ENCODE measurements at places on chromosomes 6 and 20.

DNA sequence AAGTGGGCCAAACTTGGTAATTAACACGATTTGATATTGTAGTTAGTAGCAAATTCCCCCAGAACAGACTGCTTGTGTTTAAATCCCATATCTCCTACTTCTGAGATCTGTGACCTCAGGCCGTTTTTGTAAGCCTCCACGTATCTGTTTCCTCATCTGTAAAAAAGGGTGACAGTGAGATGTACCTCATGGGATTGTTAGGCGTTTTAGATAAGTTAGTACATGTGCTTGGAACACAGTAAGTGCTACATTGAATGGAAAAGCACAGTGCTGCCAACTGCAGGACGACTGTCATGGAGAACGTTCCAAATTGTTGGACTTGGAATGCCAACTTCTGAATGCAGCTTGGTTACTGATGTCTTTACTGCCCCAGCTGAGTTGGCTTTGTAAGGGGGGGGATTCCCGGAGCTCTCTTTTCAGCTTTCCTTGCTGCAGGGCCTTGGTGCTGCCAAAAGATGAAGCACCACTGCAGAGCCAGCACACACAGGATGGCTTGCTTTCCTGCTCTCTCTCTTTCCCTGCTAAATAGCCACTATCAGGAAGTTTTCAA lies 108.6 kb downstream of the OPN5 start:
- no peak for DNase-seq

DNA sequence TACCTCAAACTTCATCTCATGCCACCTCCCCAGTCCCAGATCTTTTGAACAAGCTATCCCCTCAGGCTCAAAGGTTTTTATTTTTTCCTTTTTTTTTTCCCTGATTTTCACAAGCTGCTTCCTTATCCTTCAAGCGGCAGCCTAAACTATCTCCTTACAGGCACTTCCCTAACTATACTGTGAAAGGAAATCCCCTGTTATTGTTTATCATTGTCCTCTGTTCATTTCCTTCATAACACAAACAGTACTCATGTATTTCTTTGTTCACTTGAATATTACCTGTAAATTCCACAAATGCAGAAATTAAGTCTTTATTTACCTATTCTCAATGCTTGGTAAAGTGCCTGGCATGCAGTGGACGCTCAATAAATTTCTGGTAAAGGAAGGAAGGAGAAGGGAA lies 48.9 kb downstream of the ME1 start:
- no peak for DNase-seq

GRCh38 chr6:85678026-85678601 lies 35.4 kb upstream of the SYNCRIP start:
- peak; percentile 1 for DNase-seq

DNA sequence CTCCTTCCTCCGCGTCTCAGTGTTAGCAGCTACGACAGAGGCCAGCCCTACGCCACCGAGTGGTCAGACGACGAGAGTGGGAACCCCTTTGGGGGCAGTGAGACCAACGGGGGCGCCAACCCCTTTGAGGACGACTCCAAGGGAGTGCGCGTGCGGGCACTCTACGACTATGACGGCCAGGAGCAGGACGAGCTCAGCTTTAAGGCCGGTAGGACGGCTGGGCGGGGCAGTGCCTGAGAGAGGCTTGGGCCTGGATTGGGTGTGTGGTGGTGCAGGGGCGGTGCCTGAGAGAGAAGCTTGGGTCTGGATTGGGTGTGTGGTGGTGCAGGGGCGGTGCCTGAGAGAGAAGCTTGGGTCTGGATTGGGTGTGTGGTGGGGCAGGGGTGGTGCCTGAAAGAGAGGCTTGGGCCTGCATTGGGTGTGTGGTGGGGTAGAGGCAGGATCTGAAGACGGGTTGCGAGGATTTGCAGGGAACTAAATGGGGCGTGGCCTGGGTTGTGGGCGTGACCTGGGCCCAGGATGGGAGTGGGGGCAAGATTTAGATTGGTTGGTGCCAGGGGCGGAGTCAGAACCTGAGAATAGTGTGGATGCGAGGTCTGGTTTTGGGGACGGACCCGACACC lies 24.4 kb downstream of the SPDEF start:
- no peak for DNase-seq

GRCh38 chr6:87847135-87847829 lies 145.2 kb upstream of the AKIRIN2 start:
- DNase-seq: no peak

DNA sequence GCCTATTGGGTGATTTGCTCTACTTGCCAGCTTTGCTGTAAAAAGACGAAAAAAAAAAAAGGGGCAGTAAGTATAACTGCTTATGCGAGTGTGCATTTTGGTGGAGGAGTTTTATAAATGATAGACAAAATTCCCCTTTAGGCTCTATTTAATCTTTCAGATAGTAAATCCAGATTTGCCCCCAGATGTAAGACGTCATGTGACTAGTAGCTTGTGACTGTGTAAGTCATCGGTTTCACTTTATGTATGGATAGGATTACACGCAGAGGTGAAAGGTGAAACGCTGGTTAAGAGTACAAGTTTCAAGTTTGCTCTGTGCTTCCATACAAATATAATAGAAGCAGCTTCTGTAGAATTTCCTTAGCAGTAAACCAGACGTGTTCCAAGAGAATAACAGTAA lies 7.9 kb downstream of the RAB32 start:
- no peak for DNase-seq
